ENCODE measurements at places on chromosomes 2 and 18.

DNA sequence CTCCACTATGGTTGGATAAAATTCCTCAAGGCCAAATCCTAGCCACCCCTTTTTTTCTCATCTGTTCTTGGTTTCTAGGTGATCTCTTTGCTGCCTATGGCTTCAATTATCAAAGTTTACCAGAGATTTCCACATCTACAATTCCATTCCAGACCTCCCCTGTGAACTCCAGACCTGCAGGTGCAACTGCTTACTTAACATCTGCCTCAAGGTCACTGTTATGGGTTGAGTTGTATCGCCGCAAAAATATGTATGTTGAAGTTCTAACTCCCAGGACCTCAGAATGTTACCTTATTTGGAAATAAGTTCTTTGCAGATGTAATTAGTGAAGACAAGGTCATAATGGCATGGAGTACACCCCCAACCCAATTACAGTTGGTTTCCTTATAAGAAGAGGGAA lies 60.4 kb upstream of the SOS1 start:
- DNase-seq = no peak

DNA sequence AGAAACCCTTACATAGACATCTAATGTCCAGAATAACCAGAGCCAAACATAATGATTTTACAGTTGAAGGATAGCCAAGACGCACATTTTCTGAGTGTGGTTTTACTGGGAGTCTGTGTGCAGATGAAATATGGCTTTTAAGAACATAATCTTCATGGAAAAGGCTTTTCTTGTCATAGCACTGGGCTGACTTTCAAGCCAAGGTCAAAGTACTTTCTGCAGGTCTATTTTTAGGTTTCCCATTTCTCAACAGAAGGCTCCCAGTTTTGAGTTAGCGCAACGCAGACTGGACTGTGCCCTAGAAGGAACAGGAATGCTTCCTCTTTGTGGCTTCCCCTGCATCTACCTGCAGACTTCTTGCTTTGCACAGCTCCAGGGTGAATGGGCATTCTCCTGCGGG lies 92.3 kb upstream of the UPP2 start:
- no peak for DNase-seq

- no peak for DNase-seq
Observed at GRCh38 chr2:163122257-163122656, 283.7 kb upstream of the KCNH7 start.

GRCh38 chr18:79200546-79201268 lies 131.5 kb downstream of the ATP9B start:
- no peak for DNase-seq

DNA sequence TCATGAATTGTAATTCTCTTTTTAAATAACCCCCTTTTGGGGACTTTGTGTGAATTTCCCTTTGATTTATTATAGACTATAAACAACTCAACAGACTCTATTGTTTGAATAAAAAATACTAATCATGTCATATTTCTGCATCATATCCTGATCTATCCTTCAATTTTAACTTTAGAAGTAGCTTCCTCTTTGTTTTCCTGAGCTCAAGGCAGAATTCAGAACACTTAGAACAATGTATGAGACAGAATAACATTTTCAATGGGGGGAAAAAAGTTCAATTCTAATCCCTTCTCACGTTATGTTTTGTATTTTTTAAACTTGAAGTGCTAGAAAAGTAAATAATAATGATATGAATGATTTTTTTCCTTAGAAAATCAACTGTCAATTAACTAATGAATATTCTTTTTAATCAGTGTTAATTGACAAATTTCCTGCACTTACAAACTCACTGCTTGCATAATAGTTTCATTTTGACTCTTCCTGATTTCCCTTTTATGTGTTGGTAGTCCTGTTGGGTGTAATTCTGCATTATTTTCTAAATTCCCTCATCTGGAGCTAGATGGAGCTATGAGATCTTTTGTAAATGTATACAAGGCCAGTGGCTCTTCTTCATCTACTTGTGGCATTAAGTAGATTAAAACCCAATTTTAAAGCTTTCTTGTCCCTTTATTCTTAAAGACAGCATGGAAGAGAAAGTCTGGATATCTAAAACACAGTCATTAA lies 326.1 kb downstream of the PARD3B start:
- peak; percentile 52 for DNase-seq

Data from fibroblast of skin of left quadriceps (primary cell).